ENCODE measurements at places on chromosomes 6 and 20. TPM values are rescaled to one million over a fixed set of nuclear protein-coding genes. Genes with fewer than 3 reads are reported as not detected.
A peak's percentile ranks its signal among the peaks of the same experiment; 100 is the strongest.

- peaks cover 25% of the 10 kb centered on the region for H3K4me1 ChIP-seq
- H3K27ac ChIP-seq: no peak overlapping the region
- H3K27me3 ChIP-seq: no peaks in the 10 kb centered on the region
- no peak for DNase-seq
- H3K4me3 ChIP-seq: no peak overlapping the region
Measured at GRCh38 chr6:113649880-113650609, 207.1 kb upstream of the MARCKS start.

DNA sequence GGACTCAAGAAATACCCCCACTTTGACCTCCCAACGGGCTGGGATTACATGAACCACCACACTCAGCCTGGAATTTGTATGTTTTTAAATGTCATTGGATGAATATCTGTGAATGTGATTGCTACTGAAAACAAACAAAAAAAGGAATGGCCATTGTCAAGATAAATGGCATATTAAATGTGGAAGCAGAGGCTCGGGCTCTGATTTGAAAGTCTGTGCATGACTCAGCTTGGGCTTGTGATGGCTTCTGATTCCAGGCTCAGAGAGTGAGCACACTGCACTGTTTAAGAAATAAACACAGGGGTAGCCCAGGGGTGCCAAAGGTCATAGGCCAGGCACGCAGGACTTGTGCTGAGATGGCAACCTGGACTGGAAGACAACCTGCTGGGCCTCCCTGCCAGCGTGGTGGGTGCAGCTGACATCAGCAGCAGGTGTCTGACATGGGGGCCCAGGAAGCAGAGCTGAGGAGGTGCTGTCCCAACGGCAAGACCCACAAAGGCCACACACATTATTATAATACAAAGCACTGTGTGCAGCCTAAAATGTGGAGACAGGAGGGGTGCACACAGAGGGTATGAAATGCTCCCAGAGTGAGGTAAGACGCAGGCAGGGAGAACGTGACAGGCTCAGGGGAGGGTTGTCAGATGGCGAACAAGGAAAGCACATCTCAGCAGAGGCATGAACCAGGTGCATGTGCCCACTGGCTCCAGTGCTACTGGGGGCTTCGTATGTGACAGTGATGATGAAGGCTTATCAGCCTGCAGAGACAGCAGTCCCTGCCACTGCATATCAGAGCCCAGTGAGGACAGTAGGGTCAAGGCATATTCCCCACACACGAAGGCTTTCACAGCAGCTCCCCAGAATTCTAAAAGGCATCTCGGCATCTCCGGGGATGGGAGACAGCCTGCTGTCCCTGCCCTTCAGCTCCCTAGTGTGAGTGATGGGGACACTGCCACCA, 169.4 kb downstream of the SYNDIG1 start:
- no peak overlapping the region for H3K27ac ChIP-seq
- peaks cover 13% of the 10 kb centered on the region for H3K4me1 ChIP-seq
- H3K36me3 ChIP-seq: no peaks in the 10 kb centered on the region
- no peak overlapping the region for H3K4me3 ChIP-seq
- no peak for DNase-seq
- peaks cover 37% of the 10 kb centered on the region for H3K27me3 ChIP-seq

The NRSN1 gene
- total RNA-seq: not detected

The NOX3 gene
- total RNA-seq: not detected

DNA sequence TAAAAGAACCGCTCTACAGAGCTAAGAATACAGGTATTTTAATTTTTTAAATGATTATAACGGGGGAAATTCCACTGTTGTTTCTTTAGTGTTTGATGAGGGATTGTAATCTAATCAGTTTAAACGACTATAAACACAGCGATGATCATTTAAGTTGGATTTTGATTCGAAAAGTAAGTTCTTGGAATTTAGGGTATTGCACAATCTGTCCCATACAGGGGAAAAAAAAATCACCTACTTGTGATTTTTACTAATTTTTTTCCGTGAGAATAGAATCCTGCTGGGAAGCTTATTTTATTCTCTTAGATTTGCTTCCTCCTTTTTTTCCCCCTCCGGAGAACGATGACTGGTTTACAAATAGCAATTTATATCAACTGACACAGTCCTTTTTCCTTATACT, 108.0 kb downstream of the LAMA2 start:
- H3K27ac ChIP-seq: no peak overlapping the region
- H3K4me3 ChIP-seq: no peak overlapping the region
- H3K27me3 ChIP-seq: no peaks in the 10 kb centered on the region
- no peaks in the 10 kb centered on the region for H3K36me3 ChIP-seq
- no peaks in the 10 kb centered on the region for H3K4me1 ChIP-seq
- no peak for DNase-seq

- no peaks in the 10 kb centered on the region for H3K27me3 ChIP-seq
- no peak overlapping the region for H3K4me3 ChIP-seq
- H3K36me3 ChIP-seq: peaks cover 5% of the 10 kb centered on the region
- no peak overlapping the region for H3K27ac ChIP-seq
- peaks cover 7% of the 10 kb centered on the region for H3K4me1 ChIP-seq
Measured at GRCh38 chr6:41648070-41648585, 9.9 kb downstream of the MDFI start.

DNA sequence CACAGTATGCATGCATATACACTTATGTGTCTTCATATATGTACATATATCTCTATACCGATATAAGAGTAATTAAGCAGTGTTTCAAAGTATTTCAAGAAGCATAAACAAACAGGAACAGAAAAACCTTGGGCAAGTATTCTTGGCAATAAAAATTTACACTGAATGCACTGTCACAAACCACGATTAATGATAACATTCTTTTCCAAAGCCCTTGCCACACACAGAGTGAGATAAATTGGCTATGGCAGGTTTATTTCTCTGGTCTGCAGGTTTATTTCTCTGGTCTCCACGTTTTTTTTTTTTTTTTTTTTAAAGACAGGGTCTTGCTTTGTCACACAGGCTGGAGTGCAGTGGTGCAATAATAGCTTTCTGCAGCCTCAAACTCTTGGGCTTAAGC, 73.0 kb downstream of the PPP1R3G start:
- H3K27me3 ChIP-seq: no peaks in the 10 kb centered on the region
- no peaks in the 10 kb centered on the region for H3K36me3 ChIP-seq
- H3K4me1 ChIP-seq: peaks cover 17% of the 10 kb centered on the region

DNA sequence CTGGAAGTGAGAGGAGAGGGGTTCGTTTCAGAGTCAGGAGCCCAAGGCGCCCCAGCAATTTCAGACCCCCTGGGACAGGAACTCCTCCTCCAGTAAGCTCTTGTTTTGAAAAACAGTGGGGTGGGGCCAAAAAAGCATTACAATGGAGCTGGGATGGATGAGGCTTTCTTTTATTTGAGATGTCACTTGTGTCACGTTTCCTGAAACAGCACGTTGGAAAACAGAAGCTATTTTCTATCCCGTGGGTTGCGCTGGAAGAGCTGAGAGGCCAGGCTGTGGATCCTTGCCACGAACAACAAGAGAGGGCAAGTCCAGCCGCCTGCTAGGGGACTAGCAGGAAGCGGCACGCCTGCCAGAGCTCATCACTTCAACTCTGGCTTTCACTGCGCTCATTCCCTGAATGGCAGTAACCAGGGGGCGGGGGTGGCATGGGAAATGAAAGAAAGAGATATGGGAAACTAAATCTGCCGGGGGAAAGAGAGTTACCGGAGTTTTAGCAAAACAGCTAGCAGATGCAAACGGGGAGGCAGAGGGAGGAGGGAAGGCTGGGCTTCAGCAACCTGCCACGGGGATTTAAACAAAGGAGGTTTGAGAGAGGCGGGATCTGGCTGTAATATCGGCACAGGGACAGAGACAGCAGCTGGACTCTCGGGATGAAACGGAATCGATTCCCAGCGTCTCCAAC, 34.6 kb downstream of the GCNT2 start:
- H3K36me3 ChIP-seq: peaks cover 8% of the 10 kb centered on the region
- H3K27me3 ChIP-seq: no peaks in the 10 kb centered on the region
- H3K27ac ChIP-seq: no peak overlapping the region
- no peak overlapping the region for H3K4me3 ChIP-seq

GRCh38 chr6:56652231-56652630, 9.5 kb upstream of the DST start:
- H3K27me3 ChIP-seq: no peaks in the 10 kb centered on the region
- H3K4me1 ChIP-seq: peaks cover 47% of the 10 kb centered on the region
- H3K27ac ChIP-seq: peak overlapping the region; percentile 90
- peaks cover 6% of the 10 kb centered on the region for H3K36me3 ChIP-seq

The MYT1 gene
- total RNA-seq: 0.29 TPM

DNA sequence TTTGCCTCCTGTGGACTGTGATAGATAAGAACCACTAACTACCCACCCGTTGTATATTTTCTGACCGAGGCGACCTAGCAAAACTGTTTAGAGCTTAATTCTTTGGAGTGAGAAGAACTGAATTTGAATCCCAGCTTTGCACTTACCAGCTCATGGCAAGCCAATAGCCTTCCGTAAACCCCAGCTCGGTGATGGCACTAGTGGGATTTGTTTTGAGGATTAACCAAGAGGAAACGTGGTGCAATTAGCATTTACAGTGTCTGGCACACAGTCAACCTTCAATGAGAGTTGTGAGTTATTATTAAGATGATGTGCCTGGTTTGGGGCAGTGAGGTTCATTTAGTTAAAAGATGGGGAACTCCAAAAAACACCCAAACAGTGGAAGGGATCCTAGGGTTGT, 12.3 kb upstream of the DSP start:
- DNase-seq: no peak
- H3K36me3 ChIP-seq: no peaks in the 10 kb centered on the region
- no peak overlapping the region for H3K4me3 ChIP-seq
- H3K27ac ChIP-seq: no peak overlapping the region
- peaks cover 15% of the 10 kb centered on the region for H3K4me1 ChIP-seq

The SPEF1 gene
- 2.0 TPM for total RNA-seq

The ZSCAN23 gene
- 3.4 TPM for total RNA-seq

The LY6G6F gene
- not detected for total RNA-seq

DNA sequence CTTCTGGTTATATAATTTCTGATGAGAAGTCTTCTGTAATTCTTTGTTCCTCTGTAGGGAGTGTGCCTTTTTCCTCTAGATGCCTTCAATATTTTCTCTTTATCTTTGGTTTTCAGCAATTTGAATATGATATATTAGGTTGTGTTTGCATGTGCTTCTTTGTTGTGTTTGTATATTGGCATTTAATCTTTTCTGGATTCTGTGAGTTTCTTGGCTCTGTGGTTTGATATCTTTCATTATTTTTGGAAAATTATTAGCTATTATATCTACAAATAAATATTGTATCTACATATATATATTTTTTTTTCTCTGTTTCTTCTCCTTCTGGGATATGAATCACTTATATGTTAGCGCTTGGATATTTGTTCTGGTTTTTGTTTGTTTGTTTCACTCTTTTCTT, 9.1 kb upstream of the DBNDD2 start:
- no peak overlapping the region for H3K27ac ChIP-seq
- DNase-seq: no peak
- H3K4me3 ChIP-seq: no peak overlapping the region
- H3K4me1 ChIP-seq: no peaks in the 10 kb centered on the region

DNA sequence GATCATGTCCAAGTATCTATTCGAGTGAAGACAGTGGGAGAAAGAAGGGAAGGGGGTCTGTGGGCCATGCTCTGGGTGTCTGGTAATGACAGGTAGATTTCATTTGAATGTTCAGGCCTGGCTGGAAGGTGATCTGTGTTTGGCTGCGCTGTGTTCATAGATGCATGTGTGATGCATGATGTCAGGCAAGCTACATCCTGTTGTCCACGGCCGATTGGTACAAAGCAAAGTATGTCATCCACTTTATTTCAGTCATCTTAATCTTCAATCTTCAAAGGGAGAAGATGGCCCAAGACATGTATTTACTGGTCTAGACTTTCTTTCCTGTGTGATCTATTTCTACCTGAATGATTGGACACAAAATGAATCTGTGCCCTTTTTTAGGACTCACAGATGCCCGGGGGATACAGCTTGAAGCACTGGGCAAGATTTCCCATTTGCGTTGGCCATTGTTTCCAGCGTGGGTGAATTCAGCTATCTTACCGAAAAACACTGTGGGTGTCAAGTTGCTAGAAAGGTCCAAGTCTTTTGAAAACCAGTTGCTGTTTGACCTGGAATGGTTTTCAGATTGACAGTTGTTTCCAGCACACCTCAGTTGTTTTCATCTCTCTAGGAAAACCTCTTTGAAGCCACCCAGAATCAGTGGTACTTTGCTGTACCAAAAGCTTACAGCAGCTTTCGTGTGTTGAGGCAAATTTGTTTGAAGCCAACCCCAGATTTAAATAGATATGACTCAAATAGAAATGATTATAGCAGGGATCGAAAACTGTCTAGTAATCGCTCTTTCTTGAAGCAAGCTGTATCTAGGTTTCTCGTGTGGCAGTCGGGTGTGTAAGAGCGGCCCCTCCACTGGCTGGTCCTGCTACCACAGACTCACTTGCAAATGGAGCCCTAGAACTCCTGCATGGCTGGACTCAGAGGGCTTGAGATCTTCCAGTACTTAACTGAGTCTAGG, 27.2 kb downstream of the DUSP22 start:
- H3K4me1 ChIP-seq: peaks cover 3% of the 10 kb centered on the region
- H3K36me3 ChIP-seq: no peaks in the 10 kb centered on the region
- DNase-seq: no peak

DNA sequence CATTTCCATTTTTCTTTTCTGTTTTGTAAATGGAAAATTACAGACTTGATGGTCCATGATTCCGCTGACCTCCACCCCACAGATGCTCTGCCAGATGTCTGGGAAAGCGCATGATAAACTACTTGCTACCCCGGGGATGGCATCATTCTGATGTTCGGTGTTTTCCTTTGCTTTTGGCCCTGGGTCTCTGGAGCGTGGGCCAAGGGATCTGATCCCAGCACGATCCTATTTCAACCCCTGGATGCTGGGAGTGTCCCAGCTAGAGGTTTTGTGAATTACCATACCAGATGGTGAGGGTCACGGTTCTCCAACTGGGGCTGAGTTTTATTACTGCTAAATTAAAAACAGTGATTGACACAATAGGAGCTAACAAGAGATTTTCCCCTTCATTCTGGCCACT, 25.2 kb upstream of the MYLIP start:
- H3K27me3 ChIP-seq: peaks cover 15% of the 10 kb centered on the region
- H3K4me1 ChIP-seq: no peaks in the 10 kb centered on the region
- DNase-seq: no peak
- no peak overlapping the region for H3K27ac ChIP-seq

The SSTR4 gene
- total RNA-seq: not detected

- no peaks in the 10 kb centered on the region for H3K36me3 ChIP-seq
- no peak for DNase-seq
- H3K27me3 ChIP-seq: no peaks in the 10 kb centered on the region
- no peak overlapping the region for H3K4me3 ChIP-seq
- no peaks in the 10 kb centered on the region for H3K4me1 ChIP-seq
- H3K27ac ChIP-seq: no peak overlapping the region
Measured at GRCh38 chr20:44054118-44054517, 132.9 kb downstream of the JPH2 start.

DNA sequence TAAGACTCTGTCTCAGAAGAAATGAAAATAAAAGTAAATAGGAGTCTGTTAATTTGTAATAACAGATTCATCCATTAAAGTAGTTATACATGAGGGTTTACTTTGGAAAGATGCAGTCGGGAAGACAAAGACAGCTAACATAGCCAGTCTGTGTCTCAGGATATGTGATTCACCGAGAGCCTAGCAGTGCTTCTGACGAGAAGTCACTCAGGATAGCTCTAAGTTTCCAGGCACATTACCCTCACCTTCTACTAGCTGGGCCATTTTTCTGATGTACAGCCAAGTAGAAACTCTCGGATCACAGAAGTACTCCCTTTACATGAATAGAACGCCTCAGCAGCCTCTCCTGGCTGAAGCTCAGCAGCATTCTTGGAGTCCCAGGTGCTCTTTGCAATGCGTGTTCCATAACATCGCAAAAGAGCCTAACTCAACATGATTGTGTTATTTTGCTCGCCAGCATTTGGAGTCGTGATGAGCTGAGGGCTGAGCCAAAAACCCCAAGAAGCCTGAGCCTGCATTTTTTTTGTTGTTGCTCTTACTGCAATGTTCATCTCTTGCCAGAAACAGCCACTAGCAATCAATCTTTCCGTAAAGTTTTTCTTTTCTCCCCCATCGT, 22.4 kb upstream of the TASP1 start:
- no peaks in the 10 kb centered on the region for H3K36me3 ChIP-seq
- H3K4me3 ChIP-seq: no peak overlapping the region
- no peak for DNase-seq
- H3K27ac ChIP-seq: no peak overlapping the region
- H3K4me1 ChIP-seq: no peaks in the 10 kb centered on the region

Measured in PC-3 (cell line).